HFFc6 (cell line): ENCODE measurements at places on chromosomes 16 and 17. TPM values are rescaled to one million over a fixed set of nuclear protein-coding genes. Genes with fewer than 3 reads are reported as not detected.

GRCh38 chr17:8924595-8924994 is 40.9 kb downstream of the PIK3R5 start:
- no peak overlapping the region for H3K27ac ChIP-seq
- no peaks in the 10 kb centered on the region; the same call in 1 of the 2 replicates for H3K27me3 ChIP-seq
- H3K4me1 ChIP-seq: no peaks in the 10 kb centered on the region; the same call in 1 of the 2 replicates
- H3K4me3 ChIP-seq: no peak overlapping the region
- H3K36me3 ChIP-seq: no peaks in the 10 kb centered on the region
- no peak for DNase-seq

DNA sequence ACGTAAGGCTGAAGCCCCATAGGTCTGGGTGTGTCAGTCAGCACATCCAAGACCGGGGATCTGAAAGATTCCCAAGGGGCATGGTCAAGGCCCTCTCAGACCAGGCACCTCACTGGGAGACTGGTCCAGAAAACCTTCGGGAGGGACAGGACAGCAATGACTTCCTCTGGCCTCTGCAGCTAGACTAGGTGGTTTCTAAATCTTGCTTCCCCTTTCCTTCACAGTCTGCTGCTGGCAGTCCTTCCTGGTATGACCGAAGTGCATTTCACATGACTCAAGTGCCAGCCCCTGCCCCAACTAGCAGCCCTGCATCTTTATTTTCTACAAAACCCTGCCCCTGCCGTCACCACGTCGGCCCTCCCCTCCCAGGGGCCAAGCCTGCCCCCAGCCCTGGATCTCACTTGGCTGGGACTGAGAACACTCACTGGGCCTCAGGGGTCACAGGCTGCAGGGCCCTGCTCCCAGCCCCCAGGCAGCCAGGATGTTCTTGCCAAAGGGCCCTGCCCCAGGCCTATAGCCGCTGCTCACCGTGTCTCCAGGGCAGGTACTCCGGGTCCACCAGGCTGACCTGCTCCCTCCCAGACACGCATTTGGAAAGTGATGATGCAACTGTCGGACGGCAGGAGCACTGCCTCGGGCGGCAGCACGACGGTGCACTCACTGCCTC is 18.3 kb downstream of the POLR3K start:
- DNase-seq: no peak
- H3K36me3 ChIP-seq: no peaks in the 10 kb centered on the region
- H3K4me1 ChIP-seq: no peaks in the 10 kb centered on the region
- no peaks in the 10 kb centered on the region for H3K27me3 ChIP-seq
- H3K27ac ChIP-seq: no peak overlapping the region
- no peak overlapping the region for H3K4me3 ChIP-seq

- peaks cover 21% of the 10 kb centered on the region for H3K4me1 ChIP-seq
- H3K27ac ChIP-seq: no peak overlapping the region
- DNase-seq: no peak
- no peak overlapping the region for H3K4me3 ChIP-seq
Observed at GRCh38 chr17:15882777-15883176, 62.2 kb upstream of the ADORA2B start.

- no peaks in the 10 kb centered on the region for H3K4me1 ChIP-seq
- no peak for DNase-seq
- H3K4me3 ChIP-seq: no peak overlapping the region
- no peak overlapping the region for H3K27ac ChIP-seq
Observed at GRCh38 chr17:66985338-66986237, 21.1 kb downstream of the CACNG4 start.

- H3K36me3 ChIP-seq: peaks cover 51% of the 10 kb centered on the region
- H3K27me3 ChIP-seq: peaks cover 3% of the 10 kb centered on the region; the same call in 1 of the 2 replicates
- H3K4me1 ChIP-seq: no peaks in the 10 kb centered on the region
- H3K4me3 ChIP-seq: no peak overlapping the region
- no peak for DNase-seq
Observed at GRCh38 chr16:27482397-27483087, 67.2 kb downstream of the GTF3C1 start.

DNA sequence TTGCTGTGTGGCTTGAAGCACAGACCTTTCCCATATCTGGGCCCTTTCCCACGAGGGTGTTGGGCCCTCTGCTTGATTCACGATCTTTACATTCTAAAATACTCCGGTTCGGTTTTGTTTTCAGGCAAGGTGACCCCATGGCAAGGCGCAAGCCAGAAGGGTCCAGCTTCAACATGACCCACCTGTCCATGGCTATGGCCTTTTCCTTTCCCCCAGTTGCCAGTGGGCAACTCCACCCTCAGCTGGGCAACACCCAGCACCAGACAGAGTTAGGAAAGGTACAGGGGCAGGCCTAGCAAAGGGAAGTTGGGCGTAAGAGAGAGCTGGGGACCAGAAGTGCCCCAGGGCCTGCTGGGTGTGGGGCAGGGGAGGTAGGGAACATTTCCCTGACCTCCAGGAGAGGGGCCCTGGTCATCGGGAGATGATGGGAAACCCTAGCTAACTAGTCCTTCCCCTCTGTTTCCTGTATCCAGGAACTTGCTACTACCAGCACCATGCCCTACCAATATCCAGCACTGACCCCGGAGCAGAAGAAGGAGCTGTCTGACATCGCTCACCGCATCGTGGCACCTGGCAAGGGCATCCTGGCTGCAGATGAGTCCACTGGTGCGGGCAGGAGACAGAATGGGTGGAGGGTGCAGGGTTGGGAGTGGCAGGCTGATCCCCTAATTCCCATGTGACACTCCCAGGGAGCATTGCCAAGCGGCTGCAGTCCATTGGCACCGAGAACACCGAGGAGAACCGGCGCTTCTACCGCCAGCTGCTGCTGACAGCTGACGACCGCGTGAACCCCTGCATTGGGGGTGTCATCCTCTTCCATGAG is 1.4 kb downstream of the ALDOA start:
- H3K27ac ChIP-seq: peak overlapping the region; percentile 97
- DNase-seq: no peak
- H3K36me3 ChIP-seq: peaks cover 39% of the 10 kb centered on the region
- peaks cover 36% of the 10 kb centered on the region for H3K4me1 ChIP-seq
- peaks cover 11% of the 10 kb centered on the region; the same call in 1 of the 2 replicates for H3K27me3 ChIP-seq
- H3K4me3 ChIP-seq: peak overlapping the region; percentile 93

DNA sequence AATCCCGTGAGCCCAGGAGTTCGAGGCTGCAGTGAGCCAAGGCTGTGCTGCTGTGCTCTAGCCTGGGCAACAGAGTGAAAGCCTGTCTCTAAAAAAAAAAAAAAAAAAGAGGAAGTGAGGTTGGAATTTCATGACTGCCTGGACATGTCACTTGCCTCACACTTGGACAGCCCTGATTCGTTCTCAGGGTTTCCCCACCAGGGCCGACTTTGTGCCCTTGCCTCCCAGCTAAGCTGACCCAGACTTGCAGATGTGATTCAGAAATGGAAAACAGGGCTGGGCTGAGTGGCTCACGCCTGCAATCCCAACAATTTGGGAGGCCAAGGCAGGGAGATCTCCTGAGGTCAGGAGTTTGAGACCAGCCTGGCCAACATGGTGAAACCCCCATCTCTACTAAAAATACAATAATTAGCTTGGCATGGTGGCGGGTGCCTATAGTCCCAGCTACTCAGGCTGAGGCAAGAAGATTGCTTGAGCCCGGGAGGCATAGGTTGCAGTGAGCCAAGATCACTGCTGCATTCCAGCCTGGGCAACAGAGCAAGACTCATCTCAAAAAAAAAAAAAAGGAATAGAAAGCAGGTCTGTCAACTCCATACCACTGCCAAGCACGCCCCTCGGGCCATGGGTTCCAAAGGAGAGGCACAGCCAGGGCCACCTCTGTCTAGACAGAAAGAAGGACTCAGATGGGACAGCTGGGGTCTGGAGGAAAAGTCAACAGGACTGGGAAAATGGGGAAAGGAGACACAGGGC is 46.9 kb downstream of the SOCS1 start:
- no peak overlapping the region for H3K27ac ChIP-seq
- H3K4me1 ChIP-seq: peaks cover 12% of the 10 kb centered on the region
- no peak for DNase-seq
- no peak overlapping the region for H3K4me3 ChIP-seq

DNA sequence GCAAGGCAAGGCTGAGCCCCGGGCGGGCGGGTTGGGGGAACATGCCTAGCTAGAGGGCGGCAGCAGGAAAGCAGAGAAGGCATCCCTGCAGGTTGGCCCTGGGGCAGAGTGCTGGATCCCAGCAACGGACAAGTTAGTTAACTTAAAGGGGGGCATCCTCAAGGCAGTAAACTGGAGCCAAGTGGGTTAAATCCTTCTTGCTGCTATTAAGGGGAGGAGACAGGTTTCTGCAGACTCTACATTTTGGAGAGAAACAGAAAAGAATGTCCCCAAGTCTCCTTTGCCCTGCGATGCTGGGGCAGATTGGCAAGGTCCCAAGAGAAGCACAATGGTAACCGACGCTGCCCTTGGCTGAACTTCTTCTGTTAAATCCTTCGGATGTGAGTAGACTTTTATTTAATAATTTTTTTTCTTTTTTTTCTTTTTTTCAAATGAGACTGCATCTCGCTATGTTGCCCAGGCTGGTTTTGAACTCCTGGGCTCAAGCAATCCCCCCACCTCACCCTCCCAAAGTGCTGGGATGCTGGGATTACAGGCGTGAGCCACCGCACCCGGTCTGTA is 14.0 kb downstream of the ATP5PD start:
- peak overlapping the region; percentile 99 for H3K4me3 ChIP-seq
- H3K27ac ChIP-seq: peak overlapping the region; percentile 99
- peaks cover 41% of the 10 kb centered on the region for H3K4me1 ChIP-seq
- peaks cover 11% of the 10 kb centered on the region; the same call in 1 of the 2 replicates for H3K36me3 ChIP-seq

- no peak for DNase-seq
- H3K27me3 ChIP-seq: peaks cover 1% of the 10 kb centered on the region
- no peak overlapping the region for H3K27ac ChIP-seq
- H3K4me3 ChIP-seq: no peak overlapping the region
Observed at GRCh38 chr17:32533296-32533695, 46.5 kb downstream of the CDK5R1 start.

- DNase-seq: no peak
- H3K4me3 ChIP-seq: no peak overlapping the region
- H3K27me3 ChIP-seq: peaks cover 24% of the 10 kb centered on the region
- no peak overlapping the region for H3K27ac ChIP-seq
- peaks cover 14% of the 10 kb centered on the region for H3K4me1 ChIP-seq
Observed at GRCh38 chr16:68369168-68369567, 58.3 kb downstream of the PRMT7 start.

DNA sequence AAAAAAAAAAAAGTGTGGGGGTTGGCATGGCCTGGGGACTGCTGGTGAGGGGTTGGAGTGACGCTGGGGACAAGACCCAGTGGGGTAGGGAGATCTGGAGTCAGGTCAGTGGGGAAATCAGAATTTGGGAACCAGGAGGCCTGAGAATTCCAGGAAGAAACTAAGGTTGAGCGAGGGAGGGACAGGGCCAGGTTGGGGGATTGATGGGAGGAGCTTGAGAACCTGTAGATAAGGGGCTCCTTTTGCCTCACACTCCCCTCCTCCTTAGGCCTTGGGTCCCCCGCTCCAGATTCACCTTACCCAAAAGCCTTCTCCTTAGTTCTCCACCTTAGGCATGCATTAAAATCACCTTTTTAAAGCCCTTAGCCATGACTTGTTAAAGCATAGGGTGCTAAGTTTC is 8.3 kb upstream of the PYDC1 start:
- H3K36me3 ChIP-seq: no peaks in the 10 kb centered on the region
- H3K27ac ChIP-seq: no peak overlapping the region
- no peak for DNase-seq
- peaks cover 5% of the 10 kb centered on the region; the same call in 1 of the 2 replicates for H3K4me1 ChIP-seq
- H3K27me3 ChIP-seq: peaks cover 25% of the 10 kb centered on the region

DNA sequence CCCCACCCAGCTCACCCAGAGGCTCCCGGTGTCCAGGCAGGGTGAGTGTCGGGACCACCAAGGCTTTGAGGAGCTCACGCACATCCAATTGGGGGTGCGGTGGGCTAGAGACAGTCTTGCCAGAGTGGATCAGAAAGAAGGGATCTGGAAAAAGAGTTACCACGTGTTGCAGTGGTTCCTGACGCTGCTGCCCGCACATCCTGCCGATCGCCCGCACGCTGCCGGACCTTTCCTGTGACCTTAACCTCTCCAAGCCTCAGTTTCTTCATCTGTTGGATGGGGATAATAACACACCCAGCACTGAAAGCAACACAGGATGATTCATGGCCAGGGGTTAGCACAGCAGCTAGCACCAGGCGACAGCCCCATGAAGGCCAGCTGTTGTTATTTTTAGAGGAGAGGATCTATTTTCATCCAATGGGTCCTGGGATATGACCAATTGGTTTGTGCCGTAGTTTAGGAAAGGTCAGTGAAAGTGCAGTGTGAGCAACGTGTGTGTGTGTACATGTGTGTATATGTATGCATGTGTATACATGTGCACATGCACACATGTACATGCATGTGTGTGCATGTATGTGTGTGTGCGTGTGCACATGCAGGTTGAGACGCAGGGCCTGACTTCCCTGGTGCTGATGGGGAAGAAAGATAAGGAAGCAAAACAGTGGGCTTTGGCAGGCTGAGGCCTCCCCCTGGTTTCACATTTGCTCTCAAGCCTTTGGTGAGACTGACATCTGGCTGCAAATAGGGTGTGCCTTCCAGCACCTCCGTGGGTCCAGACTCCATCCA is 2.5 kb downstream of the ITGAX start:
- no peak overlapping the region for H3K27ac ChIP-seq
- peaks cover 6% of the 10 kb centered on the region; the same call in 1 of the 2 replicates for H3K4me1 ChIP-seq
- DNase-seq: no peak
- H3K27me3 ChIP-seq: peaks cover 25% of the 10 kb centered on the region
- H3K36me3 ChIP-seq: no peaks in the 10 kb centered on the region

DNA sequence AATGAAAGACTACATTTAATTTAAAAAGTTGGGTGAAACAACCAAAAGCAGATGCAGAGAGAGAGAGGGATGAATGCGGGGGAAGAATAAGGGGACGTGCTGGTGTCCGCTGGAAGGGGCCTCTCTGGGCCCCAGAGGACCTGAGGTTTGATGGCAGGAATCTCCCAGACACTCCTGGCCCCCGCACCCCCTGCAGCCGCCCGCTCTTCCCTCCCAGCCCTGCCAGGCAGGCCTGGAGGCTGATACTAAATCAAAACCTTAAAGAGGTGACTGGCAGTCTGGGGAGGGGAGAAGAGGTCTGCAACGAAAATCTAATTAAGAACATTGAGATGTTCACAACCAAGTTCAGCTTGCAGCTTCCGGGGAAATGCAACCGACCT is 2.4 kb downstream of the FOXL1 start:
- peaks cover 29% of the 10 kb centered on the region for H3K4me1 ChIP-seq
- DNase-seq: no peak
- H3K36me3 ChIP-seq: peaks cover 15% of the 10 kb centered on the region
- H3K27ac ChIP-seq: peak overlapping the region; percentile 99

DNA sequence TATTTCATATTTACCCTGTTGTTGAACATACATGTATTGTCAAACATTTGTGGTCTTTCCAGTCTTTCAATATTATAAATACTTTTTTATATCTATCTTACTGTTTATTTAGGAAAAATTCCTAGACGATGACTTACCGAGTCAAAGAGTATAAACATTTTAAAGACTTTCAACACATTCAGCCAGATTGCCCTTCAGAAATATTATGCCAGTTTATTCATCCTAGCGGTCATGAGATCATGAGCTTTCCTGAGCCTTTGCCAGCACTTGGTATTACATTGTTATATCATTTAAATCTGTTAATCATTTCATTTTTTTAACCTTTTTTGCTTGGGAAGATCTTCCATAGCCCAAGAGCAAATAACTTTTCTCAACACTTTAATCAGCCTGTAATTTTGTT is 197.4 kb downstream of the SPECC1 start:
- no peaks in the 10 kb centered on the region; the same call in none of the 2 replicates for H3K27me3 ChIP-seq
- peaks cover 15% of the 10 kb centered on the region; the same call in 1 of the 2 replicates for H3K36me3 ChIP-seq

GRCh38 chr17:3826191-3826590 is 19.9 kb downstream of the NCBP3 start:
- H3K27ac ChIP-seq: peak overlapping the region; percentile 84
- DNase-seq: peak; percentile 72
- H3K4me3 ChIP-seq: no peak overlapping the region
- no peaks in the 10 kb centered on the region for H3K27me3 ChIP-seq
- peaks cover 50% of the 10 kb centered on the region for H3K36me3 ChIP-seq
- H3K4me1 ChIP-seq: peaks cover 22% of the 10 kb centered on the region

PRAC1 gene
- not detected in 3 replicates for total RNA-seq

TBC1D3L gene
- 0.48 to 1.3 TPM (median 0.72 TPM) in 3 replicates for total RNA-seq

KRTAP2-3 gene
- total RNA-seq: 30.3 and 102 TPM in 2 replicates

TPSG1 gene
- 0.23 TPM in 1 of 3 replicates, not detected in the others for total RNA-seq

KRTAP4-5 gene
- total RNA-seq: not detected in 2 replicates

HOXB13 gene
- total RNA-seq: not detected in 3 replicates

CHST5 gene
- 0.42 TPM in 1 of 2 replicates, not detected in the other for total RNA-seq

MT1M gene
- total RNA-seq: 0.28 to 0.39 TPM in 2 of 3 replicates, not detected in the other
